Cardiac atrium fibroblast (primary cell): ENCODE measurements at places on chromosomes 4 and X. TPM values are rescaled to one million over a fixed set of nuclear protein-coding genes. Genes with fewer than 3 reads are reported as not detected.

Gene SLC25A31
- not detected in 2 replicates for total RNA-seq

Gene RIPPLY1
- not detected in 2 replicates for total RNA-seq

Gene CLDN22
- not detected in 2 replicates for total RNA-seq

Gene PCDH7
- 8.6 and 16.2 TPM in 2 replicates for total RNA-seq

Gene NEUROG2
- not detected in 2 replicates for total RNA-seq

Gene ESX1
- total RNA-seq: not detected in 2 replicates

Gene CENPVL2
- total RNA-seq: not detected in 2 replicates

Gene CSAG2
- not detected in 2 replicates for total RNA-seq

Gene IL21
- not detected in 2 replicates for total RNA-seq
